ENCODE measurements at places on chromosomes 4 and X. TPM values are rescaled to one million over a fixed set of nuclear protein-coding genes. Genes with fewer than 3 reads are reported as not detected.

DNA sequence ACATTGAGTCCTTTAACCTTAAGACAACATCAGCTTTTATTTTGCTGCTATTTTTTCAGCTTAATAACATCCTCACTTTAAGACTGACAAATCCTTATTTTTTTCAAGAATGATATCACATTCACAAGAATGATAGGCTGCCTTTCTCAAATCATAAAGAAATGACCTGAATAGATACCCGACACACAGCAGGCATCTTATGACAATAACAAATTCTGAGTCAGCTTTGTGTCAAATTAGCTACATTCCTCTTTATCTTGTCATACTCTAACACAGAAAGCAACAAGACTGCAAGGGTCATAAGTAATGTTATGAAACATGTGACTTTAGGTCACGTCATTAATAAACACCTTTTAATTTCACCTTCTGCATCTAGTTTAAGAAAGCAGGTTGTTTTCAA, 2387.6 kb downstream of the PCDH7 start:
- no peak for DNase-seq

The BEX1 gene
- not detected for total RNA-seq

The PNPLA4 gene
- total RNA-seq, result 7.8 TPM

DNA sequence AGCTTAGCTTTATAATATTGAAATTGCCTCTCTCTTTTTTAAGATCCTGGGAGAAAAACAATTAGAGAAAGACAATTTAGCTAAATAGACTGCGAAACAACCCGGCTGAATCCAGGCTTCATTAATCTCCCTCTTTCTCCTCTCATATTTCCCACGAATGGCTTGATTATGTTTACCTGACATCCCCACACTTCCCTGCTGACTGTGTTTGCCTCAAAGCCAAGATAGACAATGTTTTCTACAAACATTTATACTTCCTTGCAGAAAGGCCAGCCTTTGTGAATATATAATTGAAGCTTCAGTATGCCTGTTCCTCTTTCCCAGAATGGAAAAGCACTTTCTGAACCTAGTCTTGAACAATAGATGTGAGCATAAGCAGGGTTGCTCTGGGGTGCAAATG, 566.8 kb downstream of the PDHA2 start:
- DNase-seq, result no peak

The SH3TC1 gene
- total RNA-seq, result 147 TPM

- DNase-seq, result no peak
These were observed 270.6 kb upstream of the GK2 start for GRCh38 chr4:79678472-79679202.

GRCh38 chr4:5471691-5472090, 236.7 kb downstream of the EVC2 start:
- DNase-seq, result no peak

DNA sequence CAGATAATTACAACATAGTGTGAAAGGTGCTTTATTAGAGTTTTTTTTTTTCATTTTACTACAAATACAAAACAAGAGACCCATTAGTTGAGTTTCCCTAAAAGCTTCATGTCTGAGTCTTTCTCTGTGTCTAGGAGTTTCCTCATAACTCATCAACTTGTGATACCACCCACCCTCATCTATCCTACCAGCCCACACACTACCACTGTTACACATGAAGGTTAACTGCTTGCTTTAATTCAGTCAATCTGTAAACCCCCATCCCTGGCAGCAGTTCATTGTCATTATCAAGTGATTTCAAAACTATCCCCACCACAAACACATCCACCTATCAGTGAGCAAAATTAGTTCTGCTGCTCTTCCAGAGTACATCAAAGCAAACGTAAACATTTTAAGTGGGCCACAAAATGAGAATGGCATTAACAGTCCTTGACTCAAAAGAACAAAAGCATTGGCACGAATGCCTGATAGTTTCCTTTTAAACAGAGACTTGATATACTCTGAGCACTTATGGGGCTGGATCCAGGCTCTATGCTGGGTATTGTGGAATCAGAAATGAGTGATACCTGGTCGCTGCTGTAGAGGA, 331.6 kb upstream of the FAM241A start:
- DNase-seq, result no peak

GRCh38 chr4:15303052-15303641, 124.7 kb upstream of the C1QTNF7 start:
- DNase-seq, result no peak

- no peak for DNase-seq
These were observed 26.9 kb downstream of the SLC2A9 start for GRCh38 chr4:9994246-9994847.

DNA sequence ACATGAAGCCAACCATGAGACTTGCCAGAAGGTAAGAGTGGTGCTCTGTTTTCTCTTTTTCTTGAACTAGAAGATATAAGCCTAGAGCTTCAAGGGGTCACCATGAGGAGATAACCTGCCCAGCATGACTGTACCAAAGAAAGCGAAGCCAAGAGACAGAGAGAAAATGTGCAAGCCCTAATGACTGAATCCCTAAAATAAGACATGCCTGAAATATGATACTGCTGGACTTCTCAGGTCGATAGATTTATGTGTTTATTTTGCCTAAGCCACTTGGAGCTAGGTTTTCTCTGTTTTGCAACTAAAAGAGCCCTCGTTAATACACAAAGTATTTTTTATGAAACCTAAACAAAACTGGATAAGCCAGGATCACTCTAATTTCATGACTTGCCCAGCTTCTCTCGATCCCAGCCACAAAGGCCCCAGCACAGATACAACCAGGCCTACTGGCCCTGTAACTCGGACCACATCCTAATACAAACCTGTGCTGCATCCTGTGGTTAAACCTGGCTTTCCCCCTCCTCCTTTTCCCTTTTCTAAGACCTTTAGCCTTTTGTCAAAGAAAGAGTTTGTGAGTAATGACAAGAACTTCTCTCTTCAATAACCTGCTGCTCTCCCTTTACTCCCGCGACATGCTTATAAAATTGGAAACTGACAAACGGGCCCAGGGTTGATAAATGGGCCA, 185.8 kb downstream of the APBB2 start:
- DNase-seq, result peak; percentile 16

- DNase-seq, result no peak
These were observed 10.9 kb upstream of the CPLX1 start for GRCh38 chr4:836750-837301.

DNA sequence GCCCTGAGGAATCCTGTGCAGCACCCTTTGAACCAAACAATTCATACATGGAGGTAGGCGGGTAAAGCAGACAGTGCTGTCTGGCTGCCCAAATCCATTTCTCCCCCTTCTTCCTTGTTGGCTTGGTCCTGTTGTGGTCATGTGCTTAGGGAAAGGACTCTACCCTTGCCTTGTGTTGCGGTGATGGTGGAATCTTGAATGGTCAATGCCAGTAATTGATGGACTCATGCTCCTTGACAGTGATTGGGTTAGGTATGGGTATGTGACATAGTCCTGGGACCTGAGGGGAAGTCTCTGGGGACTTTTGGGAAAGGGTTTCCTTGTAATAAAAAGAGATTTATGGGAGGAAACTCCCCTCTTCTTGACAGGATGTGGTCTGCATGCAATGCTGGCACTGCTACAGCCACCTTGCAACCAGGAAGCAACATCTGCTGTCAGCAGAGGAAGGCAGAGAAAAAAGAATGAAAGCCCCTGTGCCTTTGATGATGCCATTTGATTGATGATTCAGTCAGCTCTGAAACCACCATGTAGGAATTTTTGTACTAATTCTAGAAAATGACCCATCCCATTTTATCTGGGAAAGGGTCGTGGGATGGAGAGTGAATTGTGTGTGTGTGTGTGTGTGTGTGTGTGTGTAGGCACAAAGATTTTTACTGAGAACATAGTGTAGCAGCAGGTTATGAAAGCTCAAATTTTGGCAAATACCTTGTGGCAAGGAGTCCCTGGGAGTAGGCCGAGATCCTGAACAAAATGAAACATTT, 30.0 kb upstream of the HUWE1 start:
- DNase-seq, result peak; percentile 2

The OSTC gene
- 190 TPM for total RNA-seq

DNA sequence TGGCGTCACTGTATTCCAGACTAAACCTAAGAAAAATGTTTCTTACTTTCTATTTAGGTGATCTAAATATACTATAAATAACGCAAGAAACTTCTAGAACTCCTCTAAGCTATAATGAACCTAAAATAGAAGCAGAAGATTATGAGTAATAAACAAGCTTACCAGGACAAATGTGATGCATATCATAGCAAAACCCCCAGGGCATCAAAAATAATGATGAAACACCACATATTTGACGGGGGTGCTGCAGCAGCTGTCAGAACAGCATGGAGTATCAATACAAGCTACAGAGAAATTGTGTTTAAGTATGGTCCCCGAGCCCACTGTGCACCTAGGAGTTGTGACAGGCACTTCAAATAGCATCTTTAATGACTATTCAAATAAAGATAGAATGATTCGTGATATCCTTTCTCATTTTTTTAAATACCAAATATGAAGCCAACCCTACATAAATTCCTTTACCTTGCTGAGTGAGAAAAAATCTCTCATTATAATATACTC, 337.3 kb downstream of the CENPC start:
- DNase-seq, result no peak

All from lung microvascular endothelial cell (primary cell).